ENCODE measurements at places on chromosomes 12 and 14.

DNA sequence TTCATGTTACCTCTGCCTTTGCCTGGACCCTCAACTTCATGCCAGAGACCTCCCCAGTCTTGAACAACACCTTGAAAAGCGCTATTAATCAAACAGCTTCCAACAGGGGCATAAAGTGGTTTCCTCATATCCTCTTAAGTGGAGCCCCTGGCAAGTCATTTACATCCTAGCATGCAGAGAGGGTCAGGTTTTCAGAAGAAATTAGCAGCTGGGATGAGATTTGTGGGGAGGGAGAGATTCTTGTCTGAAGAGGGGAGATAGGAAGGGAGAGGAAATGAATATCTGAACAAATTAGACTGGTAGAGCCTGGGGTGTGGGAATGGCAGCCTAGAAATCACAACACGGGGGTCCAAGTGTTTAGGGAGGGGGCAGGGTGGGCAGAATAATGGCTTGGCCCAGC lies 45.6 kb downstream of the CALM1 start:
- no peak for DNase-seq

- DNase-seq = no peak
Measured at GRCh38 chr14:32224737-32225377, 21.8 kb upstream of the RNU6-8 start.

DNA sequence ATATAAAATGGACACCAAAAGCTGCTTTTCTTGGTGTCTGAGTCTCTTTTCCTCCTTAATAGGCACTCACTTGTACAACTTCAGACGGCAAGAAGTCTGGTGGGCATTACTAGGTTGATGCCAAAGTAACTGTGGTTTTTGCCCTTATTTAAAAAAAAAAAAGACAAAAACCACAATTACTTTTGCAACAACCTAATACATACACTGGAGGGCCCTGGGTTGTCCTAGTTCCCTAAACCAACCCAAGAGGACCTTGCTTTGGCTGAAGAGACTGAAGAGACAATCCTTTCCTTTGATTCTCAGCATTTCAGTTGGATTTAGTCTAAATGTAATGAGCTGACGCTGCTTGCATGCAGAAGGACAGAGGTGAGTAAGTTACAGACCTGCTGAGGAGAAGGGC lies 16.2 kb upstream of the PLEKHG3 start:
- peak; percentile 45 for DNase-seq

DNA sequence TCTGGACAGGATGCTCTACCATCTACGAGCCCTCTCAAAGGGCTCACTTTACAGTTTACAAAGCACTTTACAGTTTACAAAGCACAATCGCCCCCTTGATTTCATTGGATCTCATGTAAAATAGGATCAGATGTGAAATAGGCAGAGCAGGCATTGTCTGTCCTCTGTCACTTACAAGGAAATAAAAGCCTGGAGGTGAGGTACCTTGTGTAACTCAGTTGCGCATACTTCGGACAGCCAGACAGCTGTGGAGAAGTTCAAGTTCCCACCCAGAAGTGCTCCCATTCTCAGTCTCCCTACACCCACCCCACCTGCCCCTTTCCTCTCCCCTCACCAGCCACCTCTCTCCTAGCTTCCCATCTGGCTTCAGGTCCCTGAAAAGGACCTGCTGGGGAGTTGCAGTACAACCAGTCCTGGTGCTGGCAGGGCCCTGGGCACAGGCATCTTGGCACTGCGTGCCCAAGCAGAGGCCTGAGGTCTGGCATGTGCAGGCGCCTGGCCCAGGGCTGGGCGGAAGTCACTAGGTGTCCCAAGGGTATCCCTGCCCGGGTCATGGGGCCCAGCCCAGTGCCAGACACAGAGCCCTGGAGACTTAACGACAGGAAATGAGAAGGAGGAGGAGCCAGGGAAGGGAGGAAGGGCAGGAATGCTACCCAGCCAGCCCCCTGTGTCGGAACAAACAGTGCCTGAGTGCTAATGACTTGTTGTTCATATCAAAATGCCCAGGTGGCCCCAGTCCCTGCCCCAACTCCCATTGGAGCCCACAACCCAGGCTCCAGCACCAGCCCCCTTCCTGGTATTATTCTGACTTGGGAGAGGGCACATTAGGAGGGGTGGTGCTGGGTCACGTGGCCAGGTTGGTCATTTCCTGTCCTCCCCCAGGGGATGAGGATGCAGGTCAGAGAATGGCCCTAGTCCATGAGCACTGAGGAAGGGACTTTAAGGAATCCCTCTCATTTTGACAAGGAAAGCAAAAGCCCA lies 5.4 kb downstream of the RAPGEF3 start:
- no peak for DNase-seq

DNA sequence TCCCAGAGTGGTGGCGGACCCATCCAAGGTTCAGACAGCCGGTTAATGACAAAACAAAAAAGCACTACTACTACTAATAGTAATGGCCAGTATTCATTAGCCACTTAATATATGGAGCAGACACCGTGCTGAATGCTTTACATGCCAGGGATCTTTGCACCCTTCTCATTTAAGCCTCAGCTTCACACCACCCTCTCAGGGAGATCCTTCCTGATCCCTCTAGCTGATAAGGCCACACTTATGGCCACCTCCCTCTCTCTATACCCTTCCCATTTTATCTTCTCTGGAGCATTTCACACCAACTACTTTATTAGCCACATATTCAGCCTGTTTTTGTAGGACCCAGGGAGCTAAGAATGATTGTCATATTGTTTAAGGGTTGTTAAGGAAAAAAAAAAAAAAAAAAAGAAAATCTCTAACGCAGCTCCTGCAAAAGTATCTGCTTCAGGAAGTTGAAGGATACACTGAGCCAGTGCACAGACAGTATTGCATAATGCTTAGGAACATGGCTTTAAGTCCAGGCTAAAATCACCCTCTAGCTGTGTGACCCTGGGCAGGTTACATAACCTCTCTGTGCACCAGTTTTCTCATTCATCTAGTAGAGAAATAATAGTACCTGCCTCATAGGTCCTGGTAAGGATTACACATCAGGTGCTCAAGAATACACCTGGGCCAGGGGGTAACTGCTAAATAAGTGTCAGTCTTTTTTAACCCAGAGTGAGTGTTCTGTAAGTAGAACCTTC lies 29.4 kb downstream of the NUAK1 start:
- DNase-seq = no peak

DNA sequence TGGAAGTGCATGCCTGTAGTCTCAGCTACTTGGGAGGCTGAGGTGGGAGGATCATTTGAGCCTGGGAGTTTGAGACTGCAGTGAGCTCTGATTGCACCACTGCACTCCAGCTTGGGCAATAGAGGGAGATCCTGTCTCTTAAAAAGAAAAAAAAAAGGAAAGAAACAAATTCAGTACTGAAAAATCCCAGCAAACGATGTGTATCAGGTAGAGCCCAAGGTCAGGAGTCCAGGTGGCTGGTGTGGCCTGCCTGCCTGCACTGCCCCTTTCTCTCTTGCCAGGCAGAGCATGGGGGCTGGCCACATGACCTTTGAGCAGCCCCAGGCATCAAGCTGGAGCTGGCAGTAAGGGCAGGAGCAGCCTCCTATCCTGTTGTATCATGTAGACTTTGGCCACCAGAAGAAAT lies 31.8 kb downstream of the ELK3 start:
- no peak for DNase-seq

DNA sequence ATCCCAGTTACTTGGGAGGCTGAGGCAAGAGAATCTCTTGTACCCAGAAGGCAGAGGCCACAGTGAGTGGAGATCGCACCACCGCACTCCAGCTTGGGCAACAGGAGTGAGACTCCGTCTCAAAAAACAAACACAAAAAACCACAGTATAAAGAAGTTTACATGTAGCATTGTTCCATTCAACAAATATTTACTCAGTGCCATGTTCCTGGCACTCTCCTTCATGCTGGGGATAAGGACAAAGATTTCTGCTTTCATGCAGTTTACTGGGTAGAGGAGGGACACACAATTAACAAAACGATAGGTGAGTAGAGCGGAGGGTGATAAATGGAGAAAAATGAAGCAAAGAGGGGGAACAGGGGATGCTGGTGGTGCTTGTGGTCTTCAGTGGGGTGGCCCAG lies 68.2 kb upstream of the OVCH1 start:
- no peak for DNase-seq

GRCh38 chr12:32296567-32296966 lies 102.8 kb upstream of the FGD4 start:
- DNase-seq = no peak

- no peak for DNase-seq
Measured at GRCh38 chr12:42977451-42978230, 388.1 kb upstream of the PRICKLE1 start.

All from inflammatory macrophage (primary cell).